ENCODE measurements at places on chromosomes 1 and 21. TPM values are rescaled to one million over a fixed set of nuclear protein-coding genes. Genes with fewer than 3 reads are reported as not detected.

ZNF683 gene
- not detected for total RNA-seq

DNA sequence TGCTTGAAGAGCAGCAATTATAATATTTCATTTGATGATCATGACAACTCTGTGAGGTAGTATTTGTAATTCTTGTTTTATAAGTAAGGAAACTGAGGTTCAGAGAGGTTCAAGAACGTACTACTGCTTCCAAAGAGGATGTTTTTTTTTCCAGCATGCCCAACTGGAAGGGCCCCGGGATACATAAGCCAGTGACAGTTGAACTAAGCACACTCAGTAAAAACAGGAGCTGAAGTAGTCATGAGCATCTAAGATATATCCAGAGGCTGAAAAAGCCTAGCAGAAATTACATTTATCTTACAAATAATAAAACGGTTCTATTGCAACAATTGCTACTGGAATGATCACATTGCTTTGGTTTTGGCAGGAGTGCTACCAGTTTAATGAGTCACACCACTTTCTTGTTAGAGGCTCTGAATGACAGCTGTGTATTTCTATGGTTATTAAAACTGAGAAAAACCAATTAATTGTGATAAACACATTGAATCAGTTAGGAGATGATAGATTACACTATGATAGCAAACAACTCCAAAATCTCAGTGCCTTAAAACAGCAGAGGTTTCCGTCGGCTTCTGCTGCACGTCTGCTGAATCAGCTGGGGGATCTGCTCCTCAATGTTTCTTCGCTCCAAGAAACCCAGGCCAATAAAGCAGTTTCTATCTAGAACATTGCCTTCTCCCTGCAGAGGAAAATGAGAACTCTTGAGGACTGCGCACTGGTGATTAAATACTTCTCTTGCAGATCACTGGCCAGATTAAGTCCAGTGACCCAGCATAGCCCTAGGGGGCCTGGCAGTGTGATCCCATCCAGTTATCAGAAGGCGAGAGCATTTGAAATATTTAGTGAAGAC lies 522.7 kb downstream of the PLPP3 start:
- DNase-seq = no peak

DNA sequence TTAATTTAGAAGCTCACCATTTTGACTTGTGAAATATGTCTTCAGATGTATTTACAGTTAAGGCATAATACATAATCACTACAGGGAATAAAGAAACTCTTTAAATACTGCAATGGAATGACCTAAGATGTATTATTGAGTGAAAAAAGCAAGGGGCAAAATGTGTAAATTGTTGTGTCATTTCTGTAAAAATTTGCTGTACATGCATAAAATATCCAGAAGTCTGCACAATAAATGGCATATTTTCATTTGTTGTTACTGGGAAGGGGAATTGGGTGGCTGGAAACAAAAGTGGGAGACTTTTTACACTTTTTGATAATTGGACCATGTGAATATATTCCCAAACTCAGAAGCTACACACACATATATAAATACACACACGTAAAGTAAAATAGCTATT lies 17.1 kb downstream of the LRIG2 start:
- DNase-seq = no peak

DNA sequence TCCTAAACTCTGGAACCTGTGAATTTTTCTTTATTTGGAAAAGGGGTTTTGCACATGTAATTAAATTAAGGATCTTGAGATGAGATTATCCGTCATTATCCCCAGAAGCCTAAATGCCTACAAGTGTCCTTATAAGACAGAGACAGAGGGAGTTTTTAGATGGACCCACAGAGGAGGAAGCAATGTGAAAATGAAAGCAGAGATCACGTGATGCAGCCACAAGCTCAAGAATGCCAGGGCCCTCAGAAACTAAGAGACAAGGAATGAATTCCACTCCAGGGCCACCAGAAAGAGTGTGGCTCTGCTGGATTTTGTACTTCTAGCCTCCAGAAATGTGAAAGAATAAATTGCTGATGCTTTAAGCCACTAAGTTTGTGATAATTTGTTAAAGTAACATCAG lies 183.6 kb upstream of the UBE2U start:
- no peak for DNase-seq

LDLRAD1 gene
- not detected for total RNA-seq

- DNase-seq = no peak
These were observed 2.6 kb upstream of the MAPKAPK2 start for GRCh38 chr1:206682111-206682510.

- DNase-seq = no peak
These were observed 209.7 kb downstream of the PATJ start for GRCh38 chr1:61951731-61952580.

DNA sequence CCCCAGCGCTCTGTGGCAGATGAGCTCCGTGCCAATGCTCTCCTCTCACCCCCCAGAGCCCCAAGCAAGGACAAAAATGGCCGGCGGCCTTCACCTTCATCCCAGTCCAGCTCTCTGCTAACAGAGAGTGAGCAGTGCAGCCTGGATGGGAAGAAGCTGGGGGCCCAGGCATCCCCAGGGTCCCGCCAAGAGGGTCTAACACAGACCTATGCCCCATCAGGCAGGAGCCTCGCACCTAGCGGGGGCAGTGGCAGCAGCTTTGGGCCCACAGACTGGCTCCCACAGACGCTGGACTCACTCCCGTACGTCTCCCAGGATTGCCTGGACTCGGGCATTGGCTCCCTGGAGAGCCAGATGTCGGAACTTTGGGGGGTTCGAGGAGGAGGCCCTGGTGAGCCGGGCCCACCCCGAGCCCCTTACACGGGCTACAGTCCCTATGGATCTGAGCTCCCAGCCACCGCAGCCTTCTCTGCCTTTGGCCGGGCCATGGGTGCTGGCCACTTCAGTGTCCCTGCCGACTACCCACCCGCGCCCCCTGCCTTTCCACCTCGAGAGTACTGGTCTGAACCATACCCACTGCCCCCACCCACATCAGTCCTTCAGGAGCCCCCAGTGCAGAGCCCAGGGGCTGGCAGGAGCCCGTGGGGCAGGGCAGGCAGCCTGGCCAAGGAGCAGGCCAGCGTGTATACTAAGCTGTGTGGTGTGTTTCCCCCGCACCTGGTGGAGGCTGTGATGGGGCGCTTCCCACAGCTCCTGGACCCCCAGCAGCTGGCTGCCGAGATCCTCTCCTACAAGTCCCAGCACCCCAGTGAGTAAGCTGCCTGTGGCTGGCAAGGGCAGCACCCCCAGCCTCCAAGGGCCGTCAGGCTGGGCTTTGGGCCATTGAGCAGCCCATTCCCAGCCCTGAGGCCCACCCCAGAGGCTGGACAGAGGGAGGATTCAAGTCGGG lies 8.7 kb downstream of the ZC3H12A start:
- DNase-seq = no peak

GRCh38 chr1:106700211-106700610 lies 356.3 kb upstream of the PRMT6 start:
- no peak for DNase-seq

GRCh38 chr1:48817505-48818114 lies 40.9 kb upstream of the BEND5 start:
- peak; percentile 40 for DNase-seq

MAD2L2 gene
- 93.2 TPM for total RNA-seq

GRCh38 chr1:241473026-241473425 lies 46.5 kb downstream of the FH start:
- DNase-seq = no peak

DNA sequence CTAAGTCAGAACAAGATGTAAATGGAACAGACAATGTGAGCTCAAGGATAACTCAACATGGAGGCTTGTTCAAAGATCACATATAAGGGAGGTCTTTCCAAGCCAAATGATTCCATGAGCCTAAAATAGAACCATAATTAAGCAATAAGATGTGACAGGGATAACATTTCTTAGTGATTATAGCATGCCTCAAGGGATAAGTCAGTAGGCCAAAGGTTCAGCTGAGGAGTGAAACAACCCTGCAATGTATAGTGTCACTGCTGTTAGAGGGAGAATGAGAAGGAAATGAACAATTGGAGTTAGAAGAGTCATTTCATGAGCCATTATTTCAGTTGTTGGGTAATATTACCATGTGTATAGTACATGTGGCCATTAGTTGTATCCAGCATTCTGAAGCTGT lies 25.0 kb downstream of the GORAB start:
- DNase-seq = no peak

DNA sequence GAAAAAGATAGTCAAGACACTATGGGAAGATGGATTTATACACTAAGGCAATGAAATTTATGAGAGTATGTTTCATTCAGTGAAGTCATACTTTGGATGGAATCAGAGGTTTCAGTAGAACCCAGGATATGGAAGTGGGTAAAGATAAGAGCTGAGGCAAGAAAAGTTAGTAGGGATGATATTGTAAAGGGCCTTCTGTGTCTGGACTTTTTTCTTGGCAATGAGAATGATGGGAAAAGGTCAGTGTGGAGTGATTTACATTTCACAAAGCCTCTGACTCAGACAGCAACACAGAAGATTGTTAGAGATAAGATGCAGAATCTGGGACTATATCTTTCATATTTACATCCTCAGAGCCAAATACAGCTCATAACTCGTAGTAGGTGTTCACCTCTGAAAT lies 32.1 kb downstream of the SH3BGR start:
- DNase-seq = no peak

- DNase-seq = peak; percentile 22
These were observed 24.5 kb downstream of the OSCP1 start for GRCh38 chr1:36425791-36426190.

SUSD4 gene
- 0.82 TPM for total RNA-seq
